Activated gamma-delta T cell treated with anti-CD3 and anti-CD28 coated beads, Interleukin-2, amount 50 U/mL, for 16 hours (primary cell): ENCODE measurements at places on chromosomes 5 and 9.
A peak's percentile ranks its signal among the peaks of the same experiment; 100 is the strongest.

DNA sequence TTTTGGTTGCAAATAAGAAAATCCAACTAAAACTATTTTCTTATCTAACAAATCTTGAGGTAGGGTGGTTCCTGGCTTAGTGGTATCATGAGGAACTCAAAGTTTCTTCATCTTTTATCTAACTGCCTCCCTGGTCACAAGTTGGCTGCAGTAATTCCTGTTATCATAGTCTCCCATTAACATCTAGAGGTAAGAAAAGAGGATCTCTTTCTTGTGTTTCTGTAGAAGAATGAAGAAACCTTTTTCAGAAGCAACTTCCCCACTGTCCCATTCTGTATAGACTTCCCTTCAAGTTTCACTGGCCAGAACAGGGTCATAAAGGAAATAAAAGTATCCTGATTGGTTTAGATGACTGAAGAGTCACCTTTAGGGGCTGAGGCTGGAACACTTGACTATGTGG lies 81.8 kb upstream of the ELL2 start:
- DNase-seq = no peak

DNA sequence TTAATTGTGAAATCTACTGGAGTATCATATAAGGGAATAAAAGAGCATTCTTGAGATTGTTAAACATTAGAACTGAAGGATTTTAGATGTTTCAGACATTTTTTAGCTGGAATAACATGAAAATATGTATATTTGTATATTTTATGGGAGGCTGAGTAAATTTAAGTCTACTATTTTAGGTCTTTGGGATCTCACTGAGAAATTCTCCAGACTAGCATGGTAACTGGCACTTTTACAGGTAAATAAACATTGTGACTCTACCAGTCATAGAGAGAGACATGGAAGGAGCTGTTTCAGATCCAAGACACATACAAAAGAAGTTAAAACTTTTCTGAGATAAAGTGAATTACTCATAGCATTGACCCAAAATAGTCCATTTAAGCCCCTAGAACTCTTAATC lies 59.4 kb downstream of the NDUFAF2 start:
- no peak for DNase-seq

DNA sequence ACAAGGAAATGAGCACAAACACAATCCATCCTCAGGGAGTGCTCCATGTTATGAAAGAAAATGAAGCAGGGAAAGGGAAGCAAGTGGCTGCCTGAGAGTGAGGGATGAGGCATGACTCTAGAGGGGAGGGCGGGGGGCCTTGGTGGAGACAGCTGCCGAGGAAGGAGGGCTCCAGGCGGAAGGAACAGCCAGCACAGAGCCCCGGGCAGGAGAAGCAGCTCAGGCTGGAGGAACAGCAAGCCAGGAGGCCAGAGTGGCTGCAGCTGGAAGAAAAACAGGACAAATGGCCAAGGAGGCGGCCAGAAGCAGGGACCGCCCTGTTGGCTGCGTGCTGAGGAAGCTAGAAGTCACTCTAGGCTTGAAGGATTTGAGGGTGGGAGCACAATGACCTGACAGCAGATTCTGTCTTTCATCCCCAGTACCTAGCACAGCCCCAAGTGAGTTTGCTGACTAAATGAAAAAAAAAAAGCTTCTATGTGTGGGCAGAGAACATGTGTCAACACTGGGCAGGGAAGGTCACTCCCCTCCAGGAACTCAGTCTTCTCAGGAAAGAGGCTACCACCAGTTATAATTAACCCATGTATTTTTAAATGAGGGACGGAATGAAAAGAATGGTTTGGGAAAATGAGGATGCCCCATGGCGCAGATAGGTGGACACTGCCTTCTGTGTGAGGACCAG lies 142.8 kb downstream of the DCP2 start:
- no peak for DNase-seq

- DNase-seq = no peak
Measured at GRCh38 chr9:96574455-96574854, 45.2 kb downstream of the CDC14B start.

- no peak for DNase-seq
Measured at GRCh38 chr5:35754481-35754880, 102.2 kb upstream of the IL7R start.

DNA sequence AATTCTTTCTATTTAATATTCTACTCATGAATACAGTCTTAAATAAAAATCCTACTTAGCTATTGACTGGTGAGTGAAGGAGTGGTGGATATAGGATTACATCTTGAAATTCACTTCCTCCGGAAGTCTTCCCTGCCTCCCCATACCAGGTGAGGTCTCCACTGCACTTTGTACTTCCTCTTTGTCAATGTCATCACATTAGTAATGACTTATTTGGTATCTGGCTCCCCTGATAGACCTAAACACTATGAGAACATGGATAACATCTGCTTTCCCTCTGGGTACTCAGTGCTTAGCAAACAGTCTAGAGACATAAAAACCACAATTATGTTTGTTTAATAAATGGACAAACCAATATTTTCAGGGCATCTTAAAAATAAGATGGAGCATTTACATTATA lies 532.1 kb downstream of the PDE4D start:
- DNase-seq = no peak

- DNase-seq = no peak
Measured at GRCh38 chr5:32223972-32224609, 50.0 kb upstream of the GOLPH3 start.

- DNase-seq = no peak
Measured at GRCh38 chr5:145975361-145976066, 39.1 kb downstream of the SH3RF2 start.

DNA sequence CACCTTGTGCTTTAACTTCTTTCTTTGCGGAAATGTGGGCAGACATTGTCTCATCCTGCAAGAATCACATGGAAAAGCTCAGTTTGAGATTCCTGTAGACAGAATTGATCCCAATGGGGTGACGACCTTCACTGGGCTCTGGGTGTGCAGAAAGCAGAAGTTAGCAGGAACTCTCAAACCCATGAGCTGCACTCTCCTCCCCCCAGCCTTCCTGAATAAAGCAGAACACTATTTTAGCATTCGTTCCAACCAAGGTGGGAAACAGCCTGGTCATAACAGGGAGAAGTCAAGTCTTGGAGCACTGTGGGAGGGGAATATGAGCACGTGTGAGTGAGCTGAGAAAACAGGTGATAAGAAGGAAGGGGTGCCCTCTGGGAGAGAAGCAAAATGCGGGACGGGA lies 87.4 kb upstream of the FER start:
- DNase-seq = no peak

DNA sequence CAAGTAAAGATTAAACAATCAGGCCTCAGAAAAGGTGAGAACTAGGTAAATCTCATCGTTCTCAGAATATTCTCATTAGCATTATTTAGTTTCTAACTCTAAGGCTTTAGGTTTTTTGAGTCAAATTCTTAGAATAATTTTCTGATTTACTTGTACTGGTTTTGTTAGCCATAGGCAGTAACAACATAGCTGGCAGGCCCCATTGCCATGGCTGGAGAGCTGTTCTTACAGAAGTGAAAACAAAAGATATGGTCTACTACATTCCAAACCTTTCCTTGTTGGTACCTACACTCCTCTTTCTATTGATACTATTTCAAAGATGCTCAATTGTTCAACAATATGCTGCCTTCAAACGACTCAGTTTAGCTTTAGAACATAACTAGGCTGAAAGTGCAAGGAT lies 27.3 kb downstream of the IFNW1 start:
- no peak for DNase-seq

DNA sequence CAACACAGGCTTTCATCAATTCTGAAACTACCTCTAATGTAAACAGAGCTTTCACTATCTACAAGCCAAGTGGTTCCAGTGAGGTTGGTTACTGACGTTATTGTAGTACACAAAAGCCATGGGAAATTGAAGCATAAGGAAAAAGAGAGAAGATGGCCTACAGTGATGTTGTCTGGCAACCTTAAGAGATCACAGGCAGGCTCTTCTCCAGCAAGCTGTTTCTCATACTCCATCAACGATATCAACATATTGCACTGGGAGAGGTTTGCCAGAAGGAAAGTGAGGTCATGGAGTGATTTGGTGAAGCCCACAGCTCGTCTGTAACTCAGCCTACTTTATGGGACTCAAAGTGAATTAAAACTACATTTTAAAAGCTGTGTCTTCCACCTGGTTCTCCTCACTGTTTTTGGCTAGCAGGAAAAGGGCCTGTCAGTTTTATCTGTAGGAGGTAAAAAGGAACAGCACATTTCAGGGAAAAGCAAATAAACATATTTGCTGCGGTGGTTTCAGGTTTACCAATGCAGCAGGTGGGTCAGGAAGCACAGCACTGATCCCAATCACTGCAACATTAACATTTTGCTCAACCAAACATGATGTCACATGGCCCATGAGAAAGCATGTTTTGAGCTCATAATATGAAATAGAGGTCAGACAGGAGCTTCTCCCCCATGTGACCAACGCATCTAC lies 72.9 kb downstream of the ARSB start:
- DNase-seq = no peak

GRCh38 chr5:149872351-149873040 lies 72.1 kb downstream of the PDE6A start:
- DNase-seq = no peak

GRCh38 chr9:122401896-122402295 lies 31.1 kb downstream of the PTGS1 start:
- DNase-seq = no peak

DNA sequence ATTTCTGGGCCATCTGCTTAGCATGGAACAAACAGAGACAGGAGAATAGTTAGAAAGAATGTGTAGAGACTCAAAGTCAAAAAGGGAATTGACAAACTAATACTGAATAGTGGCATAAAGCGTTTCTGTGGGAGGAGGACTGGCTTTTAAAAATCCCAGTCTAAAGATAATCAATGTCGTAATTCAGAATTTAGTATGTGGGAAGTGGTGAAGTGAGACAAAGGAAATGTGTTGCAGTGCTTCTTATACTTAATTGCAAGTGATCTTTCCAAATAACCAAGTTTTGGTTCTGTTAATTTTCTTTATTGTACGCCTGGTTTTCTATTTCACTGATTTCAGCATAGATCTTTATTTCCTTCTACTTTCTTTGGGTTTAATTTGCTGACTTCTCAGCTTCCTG lies 133.2 kb downstream of the ENTREP1 start:
- DNase-seq = no peak

DNA sequence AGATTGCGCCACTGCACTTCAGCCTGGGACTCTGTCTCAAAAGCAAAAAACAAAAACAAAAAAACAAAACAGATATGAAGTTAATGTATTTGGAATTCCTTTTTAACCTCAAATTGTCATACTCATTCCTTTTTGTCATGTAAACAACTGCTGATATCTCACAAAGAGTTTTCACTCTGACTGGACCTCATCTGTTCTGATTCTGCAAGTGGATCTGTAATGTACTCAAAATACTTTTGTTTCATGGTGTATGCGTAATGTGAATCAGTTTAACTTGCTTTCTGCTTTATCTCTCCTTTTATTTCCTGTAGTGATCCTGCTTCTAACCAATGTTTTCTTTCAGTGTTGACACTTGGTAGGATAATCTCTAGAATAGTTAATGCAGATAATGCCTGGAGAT lies 106.7 kb downstream of the FOCAD start:
- DNase-seq = no peak

DNA sequence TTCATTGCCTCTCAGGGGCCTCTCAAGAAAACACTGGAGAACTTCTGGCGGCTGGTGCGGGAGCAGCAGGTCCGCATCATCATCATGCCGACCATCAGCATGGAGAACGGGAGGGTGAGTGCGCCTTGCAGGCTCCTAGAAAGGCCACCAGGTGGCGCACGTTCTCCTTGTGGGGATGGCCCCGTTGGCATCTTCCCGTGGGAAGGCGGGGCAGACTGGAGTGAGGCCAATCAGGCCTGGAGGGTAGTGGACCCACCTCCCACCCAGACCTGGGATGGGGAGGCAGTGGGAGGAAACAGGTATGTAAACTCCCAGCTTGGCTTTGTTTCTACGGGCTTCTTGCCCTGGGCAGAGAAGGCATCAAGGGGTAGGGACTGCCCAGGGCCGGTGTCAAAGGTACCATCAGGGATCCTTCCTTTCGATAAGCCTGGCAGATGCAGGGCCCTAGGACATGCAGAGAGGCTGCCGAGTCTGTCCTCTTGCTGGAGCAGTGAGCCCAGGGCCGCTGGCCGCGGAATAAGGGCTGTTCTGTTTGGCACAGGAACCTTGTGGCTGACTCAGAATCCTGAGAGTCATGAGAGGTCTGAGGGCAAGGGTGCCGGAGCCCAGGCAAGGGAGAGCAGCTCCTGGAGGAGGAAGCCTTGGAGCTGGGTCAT lies 18.9 kb upstream of the SPTLC1 start:
- peak; percentile 60 for DNase-seq

GRCh38 chr9:126724226-126724625 lies 80.6 kb upstream of the ZBTB43 start:
- DNase-seq = no peak

GRCh38 chr9:17135295-17136160 lies 688 bp downstream of the CNTLN start:
- no peak for DNase-seq

GRCh38 chr5:173727839-173728778 lies 111.7 kb upstream of the BOD1 start:
- no peak for DNase-seq

DNA sequence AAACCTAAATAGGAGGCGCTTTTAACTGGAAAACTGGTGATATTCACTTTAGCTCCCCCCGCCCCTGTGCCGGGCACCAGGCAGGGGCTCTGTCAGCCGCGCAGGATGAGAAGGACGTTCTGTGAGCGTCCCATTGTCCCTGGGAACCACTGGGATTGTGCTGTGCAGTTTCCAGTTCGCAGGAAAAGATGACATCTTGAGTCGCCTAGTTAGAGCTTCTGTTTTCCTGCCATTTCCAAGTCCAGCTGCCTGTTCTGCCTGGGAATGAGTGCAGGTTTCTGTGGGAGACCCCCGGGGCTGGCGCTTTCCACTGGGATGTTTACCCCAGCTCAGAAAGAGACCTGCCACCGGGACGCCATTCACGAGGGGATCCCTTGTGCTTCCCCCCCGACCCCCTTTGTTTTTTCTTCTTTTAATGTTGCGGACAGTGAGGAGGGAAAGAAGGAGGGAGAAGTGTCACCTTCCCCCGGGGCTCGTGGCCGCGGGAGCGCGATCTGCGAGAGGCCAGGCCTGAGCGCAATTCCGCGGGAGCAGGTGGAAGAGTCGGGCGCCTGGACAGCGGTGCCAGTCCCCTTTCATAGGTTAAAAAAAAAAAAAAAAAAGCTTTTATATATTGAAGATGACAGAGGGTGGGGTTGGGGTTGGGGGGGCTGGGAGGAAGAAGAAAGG lies 121.5 kb downstream of the RMI1 start:
- DNase-seq = no peak

DNA sequence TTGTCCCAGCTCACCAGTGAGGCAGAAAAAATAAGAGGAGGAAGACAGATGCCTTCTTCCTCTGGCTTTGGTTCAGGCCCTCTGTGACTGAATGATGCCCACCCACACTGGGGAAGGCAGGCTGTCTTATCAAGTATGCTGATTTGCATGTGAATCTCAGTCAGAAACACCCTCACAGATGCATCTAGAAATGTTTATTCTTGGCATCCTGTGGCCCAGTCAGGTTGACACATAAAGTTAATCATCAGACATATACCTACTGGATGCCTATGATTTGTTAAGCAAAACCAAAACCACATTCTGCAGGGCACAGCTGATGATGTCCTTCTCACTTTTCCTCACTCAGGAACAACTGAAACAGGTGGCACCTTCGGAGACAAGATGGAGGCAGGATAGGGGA lies 243.4 kb upstream of the KCNN2 start:
- no peak for DNase-seq
